ENCODE measurements at places on chromosomes 7 and 10.

- DNase-seq: no peak
Measured at GRCh38 chr10:46514431-46514861, 42.0 kb downstream of the GPRIN2 start.

GRCh38 chr10:37754538-37755323 is 102.7 kb downstream of the ZNF248 start:
- DNase-seq: no peak

GRCh38 chr10:45432700-45433472 is 58.9 kb downstream of the ALOX5 start:
- peak; percentile 55 for DNase-seq

- DNase-seq: no peak
Measured at GRCh38 chr10:91284486-91285090, 64.1 kb downstream of the PCGF5 start.

DNA sequence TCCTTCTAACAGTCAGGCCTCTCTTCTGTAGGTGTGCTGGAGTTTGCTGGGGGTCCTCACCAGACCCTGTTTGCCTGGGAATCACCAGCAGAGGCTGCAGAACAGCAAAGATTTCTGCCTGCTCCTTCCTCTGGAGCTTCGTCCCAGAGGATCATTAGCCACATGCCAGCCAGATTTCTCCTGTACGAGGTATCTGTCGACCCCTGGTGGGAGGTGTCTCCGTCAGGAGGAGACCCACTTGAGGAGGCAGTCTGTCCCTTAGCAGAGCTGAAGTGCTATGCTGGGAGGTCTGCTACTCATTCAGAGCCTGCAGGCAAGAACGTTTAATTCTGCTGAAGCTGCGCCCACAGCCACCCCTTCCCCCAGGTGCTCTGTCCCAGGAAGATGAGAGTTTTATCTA is 611.1 kb upstream of the COBL start:
- DNase-seq: no peak

DNA sequence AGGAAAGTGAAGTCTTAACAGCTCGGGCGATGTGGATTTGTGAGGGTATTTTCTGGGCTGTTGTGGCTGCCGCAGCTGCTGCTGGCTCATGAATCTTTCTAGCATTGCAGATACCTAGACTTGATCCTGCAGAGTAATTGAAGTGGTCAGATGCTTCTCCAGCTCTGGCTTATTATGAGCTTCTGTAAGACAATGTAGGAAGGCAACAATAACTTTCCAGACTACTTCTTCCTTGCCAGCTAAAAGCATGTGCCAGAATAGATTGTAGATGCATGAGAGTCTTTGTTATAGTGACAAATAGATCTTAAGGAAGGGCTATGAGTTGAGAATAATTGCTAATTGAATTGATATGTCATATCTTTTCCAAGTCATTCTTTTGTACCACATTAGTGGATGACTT is 461.4 kb upstream of the POT1 start:
- no peak for DNase-seq

DNA sequence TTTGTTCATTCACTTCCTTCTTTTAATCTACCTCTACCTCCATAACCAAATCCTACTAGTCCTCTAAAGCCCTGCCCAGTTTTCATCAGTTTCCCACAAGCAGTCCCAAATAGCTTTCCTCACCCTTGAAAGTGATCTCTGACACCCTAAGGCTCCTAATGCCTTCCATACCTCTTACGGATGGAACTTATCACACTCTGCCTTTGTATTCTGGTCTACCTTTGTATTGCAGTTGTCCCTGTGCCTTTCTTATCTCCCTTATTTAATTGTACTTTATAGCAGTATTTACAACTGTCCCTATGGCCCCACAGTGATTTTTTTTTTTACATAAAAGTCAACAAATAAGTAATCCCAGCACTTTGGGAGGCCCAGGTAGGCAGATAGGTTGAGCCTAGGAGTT is 33.8 kb downstream of the ACSL5 start:
- DNase-seq: no peak

- no peak for DNase-seq
Measured at GRCh38 chr10:109892117-109892516, 31.2 kb downstream of the XPNPEP1 start.

DNA sequence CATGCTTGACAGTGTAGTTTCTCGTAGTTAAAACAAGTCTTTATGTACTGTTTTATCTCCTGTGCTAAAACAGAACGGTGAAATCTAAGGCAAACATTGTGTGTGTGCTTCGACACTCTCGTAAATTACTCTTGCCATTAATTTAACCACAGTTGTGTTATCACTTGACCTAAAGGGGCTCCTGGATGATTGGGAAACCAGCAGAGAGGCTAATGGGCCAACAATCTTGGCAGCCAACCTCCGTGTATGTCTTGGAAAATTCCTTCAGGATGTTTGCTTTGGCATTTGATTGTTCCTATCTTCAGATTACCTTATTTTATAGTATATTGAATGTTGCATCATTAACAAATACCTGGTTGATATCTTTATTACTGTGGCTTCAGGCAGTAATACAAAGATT is 409.5 kb downstream of the SDK1 start:
- DNase-seq: no peak

DNA sequence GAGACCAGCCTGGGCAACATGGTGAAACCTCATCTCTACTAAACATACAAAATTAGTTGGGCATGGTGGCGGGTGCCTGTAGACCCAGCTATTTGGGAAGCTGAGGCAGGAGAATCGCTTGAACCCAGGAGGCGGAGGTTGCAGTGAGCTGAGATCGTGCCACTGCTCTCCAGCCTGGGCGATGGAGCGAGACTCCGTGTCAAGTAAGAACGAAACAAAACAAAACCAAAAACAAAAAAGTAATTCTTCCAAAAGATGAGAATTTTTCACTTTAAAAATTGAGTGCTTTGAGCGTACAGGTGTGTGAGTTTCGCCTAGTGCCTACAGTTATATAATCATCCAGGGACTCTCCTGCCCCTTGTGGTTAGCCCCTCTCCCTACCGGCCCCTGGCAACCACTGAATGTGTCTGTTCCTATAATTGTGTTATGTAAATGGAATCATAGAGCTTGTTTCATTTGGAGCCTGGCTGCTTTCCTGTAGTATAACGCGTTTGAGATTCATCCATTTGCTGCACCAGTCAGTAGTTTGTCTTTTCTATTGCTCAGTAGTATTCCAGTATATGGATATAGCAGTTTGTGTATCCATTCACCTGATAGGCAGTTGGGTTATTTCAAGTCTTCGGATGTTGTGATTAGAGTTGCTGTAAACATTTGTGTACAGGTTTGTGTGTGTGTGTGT is 80.0 kb downstream of the RBM33 start:
- no peak for DNase-seq

DNA sequence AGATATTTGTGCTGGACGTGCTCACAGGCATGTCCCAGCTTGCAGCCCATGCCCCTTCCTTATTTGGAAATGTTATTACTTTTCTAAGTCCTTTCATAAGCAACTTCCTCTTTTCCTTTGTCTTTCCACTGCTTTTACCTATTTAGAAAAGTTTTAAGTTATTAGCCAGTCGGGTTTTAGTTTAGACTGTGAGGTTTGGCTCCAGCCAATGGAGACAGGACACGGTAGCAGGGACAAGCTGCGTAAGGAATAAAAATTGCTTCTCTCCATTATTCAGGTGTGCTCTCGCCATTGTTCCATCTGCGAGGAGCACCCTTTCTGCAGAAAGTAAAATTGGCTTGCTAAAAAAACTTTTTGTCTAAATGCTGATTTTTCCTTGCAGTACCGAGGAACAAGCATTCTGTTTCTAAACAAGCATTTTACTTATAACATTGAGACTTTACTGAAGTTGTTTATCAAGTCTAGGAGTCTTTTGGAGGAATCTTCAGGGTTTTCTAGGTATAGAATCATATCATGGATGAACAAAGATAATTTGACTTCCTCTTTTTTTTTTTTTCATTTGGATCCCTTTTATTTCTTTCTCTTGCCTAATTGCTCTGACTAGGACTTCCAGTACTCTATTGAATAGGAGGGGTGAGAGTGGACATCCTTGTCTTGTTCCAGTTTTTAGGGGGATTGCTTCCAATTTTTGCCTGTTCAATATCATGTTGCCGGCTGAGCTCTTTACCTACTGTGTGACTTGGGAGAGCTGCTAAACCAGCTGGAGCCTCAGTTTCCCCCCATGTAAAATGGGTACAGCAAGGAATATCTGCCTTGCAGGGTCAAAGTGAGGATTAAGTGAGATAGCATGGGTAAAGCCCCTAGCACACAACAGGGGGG is 63.8 kb downstream of the ALOX5 start:
- DNase-seq: no peak

- DNase-seq: no peak
Measured at GRCh38 chr10:132556994-132557441, 19.4 kb downstream of the INPP5A start.

- no peak for DNase-seq
Measured at GRCh38 chr7:18345641-18346234, 149.8 kb upstream of the HDAC9 start.

- peak; percentile 43 for DNase-seq
Measured at GRCh38 chr7:157521752-157522151, 184.9 kb downstream of the DNAJB6 start.

DNA sequence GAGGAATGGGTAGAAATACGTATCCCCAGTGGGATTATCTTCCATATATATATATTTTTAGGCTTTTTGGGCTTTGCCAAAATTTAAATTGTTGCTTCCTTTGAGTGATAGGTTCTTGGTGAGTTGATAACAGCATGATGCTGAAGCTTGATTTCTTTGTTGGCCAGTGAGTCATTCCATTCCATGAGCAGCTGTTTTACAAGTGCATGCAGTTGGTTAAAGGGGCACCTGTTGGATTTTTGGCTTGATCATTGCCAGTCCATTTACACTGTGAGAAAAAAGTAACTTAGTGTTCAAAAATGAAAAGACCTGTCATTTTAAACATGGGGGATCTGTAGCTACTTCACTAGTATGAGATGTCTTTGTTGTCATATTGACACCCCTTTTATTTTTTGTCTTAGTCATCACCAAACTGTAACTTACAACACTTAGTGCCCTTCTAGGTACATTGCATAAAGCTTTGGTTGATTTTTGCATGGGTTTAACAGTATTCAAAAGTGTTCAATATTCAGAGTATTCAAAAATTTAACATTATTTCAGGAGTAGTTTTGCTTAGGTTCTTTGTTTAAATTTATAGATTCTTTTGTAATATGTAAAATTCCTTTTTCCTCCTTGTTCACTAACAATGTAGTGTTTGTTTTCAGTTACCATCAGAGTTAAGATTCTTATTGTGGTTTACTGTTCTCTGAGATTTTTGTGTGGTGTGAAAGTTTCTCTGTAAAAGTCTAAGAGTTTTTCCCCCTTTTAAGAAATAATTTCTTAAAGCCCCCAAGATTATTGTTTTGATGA is 8.8 kb downstream of the AKAP9 start:
- no peak for DNase-seq

GRCh38 chr10:13074563-13075451 is 25.2 kb upstream of the OPTN start:
- no peak for DNase-seq

DNA sequence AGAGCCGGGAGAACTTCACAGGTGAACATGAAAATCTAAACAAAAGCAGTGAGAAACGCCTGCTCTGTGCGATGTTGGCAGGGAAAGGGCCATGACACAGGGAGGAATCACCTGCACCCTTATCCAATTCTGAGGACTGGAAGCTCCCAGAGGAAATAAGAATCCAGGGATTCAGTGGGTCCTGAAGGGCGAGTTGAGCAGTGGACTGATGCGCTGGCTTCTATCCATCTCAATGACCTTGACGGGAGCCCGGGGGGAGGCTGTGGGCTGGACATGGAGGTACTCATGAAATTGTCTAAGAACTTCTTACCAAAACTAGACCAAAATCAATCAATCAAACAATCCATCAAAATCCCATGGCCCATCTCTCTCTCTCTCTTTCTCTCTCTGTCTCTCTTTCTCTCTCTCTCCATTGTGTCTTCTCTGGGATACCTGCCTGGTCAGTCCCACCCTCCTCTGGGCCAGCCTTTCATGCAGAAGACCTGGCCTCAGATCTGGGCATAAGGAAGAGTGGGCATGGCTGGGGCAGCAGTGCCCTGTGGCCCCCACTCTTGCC is 7.2 kb downstream of the CPXM2 start:
- DNase-seq: no peak

All from mesenteric fat pad (tissue), 1 donor.